ENCODE measurements at places on chromosomes 5 and 9.

DNA sequence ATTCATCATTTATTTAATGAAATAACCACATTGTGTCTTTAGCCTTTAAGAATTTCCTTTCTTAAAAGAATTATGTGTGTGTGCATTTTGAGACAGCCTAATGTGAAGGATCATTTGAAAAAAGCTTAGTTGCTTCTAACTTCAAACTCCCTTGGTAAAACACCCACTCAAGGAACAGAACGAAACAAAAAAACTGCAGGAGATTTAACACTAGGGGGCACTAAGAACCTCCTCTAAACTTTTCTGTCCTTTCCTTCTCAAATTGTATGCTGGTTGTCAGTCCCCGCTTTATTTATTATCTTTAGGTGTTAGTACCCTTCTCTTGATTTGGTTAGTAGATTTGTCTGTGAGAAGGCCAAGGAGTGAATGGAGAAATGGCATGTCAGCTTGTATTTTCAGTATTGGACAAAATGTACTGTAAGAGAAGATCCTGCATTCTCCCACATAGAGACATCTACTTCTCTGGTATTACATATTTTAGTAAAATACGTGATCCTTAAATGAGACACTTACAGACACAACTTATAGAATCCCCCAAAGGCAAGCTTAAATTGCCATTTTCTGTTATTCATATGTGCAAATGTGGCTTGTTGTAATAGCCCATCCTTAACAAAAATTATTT is 229.7 kb downstream of the MRPS30 start:
- no peak for DNase-seq

- DNase-seq = no peak
Measured at GRCh38 chr5:38527475-38527874, 29.0 kb downstream of the LIFR start.

GRCh38 chr5:148573374-148573773 is 81.0 kb downstream of the HTR4 start:
- DNase-seq = no peak

DNA sequence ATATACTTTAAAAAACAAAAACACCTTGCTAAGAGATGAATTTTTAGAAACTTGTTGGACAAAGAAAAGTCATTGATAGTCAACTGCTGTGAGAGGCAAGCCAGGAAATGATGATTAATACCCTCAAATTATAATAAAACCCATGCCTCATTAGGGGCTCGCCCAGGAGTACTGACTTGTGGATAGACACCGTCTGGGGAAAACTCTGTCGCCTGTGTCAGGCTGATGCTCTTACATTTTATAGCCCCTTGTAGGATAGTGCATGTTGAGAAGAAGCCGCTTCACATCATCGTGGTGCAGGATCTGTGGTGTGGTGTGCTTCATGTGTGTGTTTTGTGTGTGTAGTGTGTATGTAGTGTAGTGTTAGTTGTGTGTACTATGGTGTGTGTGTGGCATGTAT is 39.1 kb downstream of the SYK start:
- DNase-seq = no peak

GRCh38 chr9:83385317-83385716 is 152.9 kb downstream of the FRMD3 start:
- no peak for DNase-seq

DNA sequence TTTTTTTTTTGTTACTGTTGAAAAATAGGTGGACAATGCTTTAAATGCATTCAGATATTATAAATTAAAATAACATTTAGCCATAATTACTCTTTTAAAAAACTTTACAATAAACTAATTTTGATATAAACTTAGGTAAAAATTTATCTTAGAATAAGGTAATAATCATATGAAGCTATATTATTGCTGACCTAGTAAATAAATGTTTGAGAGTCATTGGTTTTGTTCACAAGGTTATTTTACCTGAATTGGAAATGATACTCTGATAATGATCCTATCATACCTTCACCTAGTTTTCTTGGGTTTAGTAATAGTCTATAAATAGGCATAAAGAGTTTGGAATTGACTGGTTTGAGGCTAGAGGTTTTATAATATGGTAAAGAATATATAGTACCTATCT is 1076.4 kb upstream of the CDH6 start:
- no peak for DNase-seq

DNA sequence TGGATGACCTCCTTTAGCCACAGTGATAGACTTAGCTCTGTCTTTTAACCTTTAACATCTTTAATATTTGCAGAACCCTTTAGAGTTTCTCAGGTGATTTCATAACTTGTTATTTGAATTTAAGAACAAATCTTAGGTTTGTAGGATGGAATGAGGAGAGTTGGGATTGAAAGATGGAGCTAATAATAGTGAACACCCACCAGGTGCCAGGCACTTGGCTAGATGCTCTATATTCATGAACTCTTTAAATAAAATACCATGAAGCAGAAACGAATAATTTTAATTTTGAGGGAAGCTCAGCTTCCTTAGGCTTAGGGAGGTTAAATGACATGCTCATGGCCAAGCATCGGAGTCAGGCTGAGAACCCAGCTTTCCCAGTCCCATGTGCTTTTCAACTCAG is 19.4 kb upstream of the CARNMT1 start:
- no peak for DNase-seq

GRCh38 chr9:75593920-75594319 is 296.6 kb upstream of the PCSK5 start:
- no peak for DNase-seq

DNA sequence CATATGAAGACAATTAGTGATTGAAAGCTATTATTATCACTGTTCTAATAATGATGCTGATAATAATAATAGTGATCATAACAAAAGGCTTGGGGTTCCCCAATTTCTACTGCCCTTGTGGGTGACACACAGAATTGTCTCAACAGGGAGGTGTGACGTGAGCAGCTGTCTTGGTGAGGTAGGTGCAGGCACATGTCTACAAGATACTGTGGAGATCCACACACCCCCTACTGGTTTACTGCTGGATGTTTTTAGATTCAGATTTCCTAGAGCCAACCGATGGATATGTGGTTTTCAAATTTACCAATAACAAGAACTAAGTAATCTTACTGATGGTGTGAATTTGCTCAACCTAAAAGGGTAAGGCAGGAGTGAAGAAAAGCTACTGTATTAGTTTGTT is 139.0 kb downstream of the TARS1 start:
- DNase-seq = no peak

- DNase-seq = no peak
Measured at GRCh38 chr5:88824141-88824540, 58.8 kb downstream of the MEF2C start.

- no peak for DNase-seq
Measured at GRCh38 chr9:91411096-91411771, 12.4 kb downstream of the NFIL3 start.

DNA sequence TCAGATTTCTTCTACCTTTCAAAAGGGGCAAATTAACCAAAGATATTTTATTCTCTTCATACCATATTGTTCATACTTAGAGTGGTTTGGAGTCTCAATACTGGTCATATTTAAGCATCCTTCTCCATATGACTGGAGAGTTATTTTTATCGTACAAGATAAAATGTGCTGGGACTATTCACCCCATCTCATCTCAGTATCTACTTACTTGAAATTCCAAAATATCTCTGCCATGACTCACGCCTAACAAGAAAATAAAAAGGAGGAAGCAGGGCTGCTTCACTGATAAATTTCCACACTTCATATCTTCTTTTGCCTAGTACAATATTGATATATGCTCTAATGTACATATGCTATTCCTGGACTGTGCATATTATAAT is 277.9 kb upstream of the CDH9 start:
- peak; percentile 81 for DNase-seq
